Naive B cell (primary cell): ENCODE measurements at places on chromosomes 2 and 18. TPM values are rescaled to one million over a fixed set of nuclear protein-coding genes. Genes with fewer than 3 reads are reported as not detected.

ATP6V1C2 gene
- 0.65 TPM for polyA plus RNA-seq

ANKRD36C gene
- polyA plus RNA-seq, result 30.1 TPM

GKN1 gene
- polyA plus RNA-seq, result not detected

SLC16A14 gene
- polyA plus RNA-seq, result 0.25 TPM

CKAP2L gene
- polyA plus RNA-seq, result not detected

GATA6 gene
- not detected for polyA plus RNA-seq

CNDP1 gene
- not detected for polyA plus RNA-seq

PDE11A gene
- polyA plus RNA-seq, result not detected

IL36G gene
- polyA plus RNA-seq, result not detected

ZNF516 gene
- polyA plus RNA-seq, result 2.5 TPM

CLEC4F gene
- not detected for polyA plus RNA-seq

SULT1C2 gene
- polyA plus RNA-seq, result not detected

GCG gene
- polyA plus RNA-seq, result not detected

RRM2 gene
- not detected for polyA plus RNA-seq

EVX2 gene
- not detected for polyA plus RNA-seq

MTCL1 gene
- polyA plus RNA-seq, result 1.4 TPM

LTBP1 gene
- polyA plus RNA-seq, result 0.43 TPM

NABP1 gene
- 4.0 TPM for polyA plus RNA-seq

ASB1 gene
- 22.7 TPM for polyA plus RNA-seq

CCBE1 gene
- not detected for polyA plus RNA-seq

HOXD8 gene
- not detected for polyA plus RNA-seq

CRYBA2 gene
- polyA plus RNA-seq, result not detected

GPBAR1 gene
- 0.28 TPM for polyA plus RNA-seq

AKAIN1 gene
- polyA plus RNA-seq, result not detected

MOCOS gene
- polyA plus RNA-seq, result 0.08 TPM

CDK15 gene
- not detected for polyA plus RNA-seq

SLC4A5 gene
- not detected for polyA plus RNA-seq

MRPL53 gene
- polyA plus RNA-seq, result 172 TPM

TDRD15 gene
- polyA plus RNA-seq, result 0.07 TPM

SLC9A2 gene
- polyA plus RNA-seq, result 0.04 TPM

IFIH1 gene
- 44.4 TPM for polyA plus RNA-seq

THUMPD2 gene
- 5.6 TPM for polyA plus RNA-seq

GPR39 gene
- not detected for polyA plus RNA-seq

STAT4 gene
- polyA plus RNA-seq, result 2.3 TPM

CIB4 gene
- not detected for polyA plus RNA-seq

PLCD4 gene
- polyA plus RNA-seq, result not detected

SKOR2 gene
- not detected for polyA plus RNA-seq

CTAGE1 gene
- not detected for polyA plus RNA-seq

ANKRD30BL gene
- polyA plus RNA-seq, result not detected

CFC1 gene
- polyA plus RNA-seq, result not detected

MEP1B gene
- not detected for polyA plus RNA-seq

TUBB8B gene
- 1.5 TPM for polyA plus RNA-seq

GALNT13 gene
- not detected for polyA plus RNA-seq

C2orf66 gene
- polyA plus RNA-seq, result not detected

APCDD1 gene
- 1.1 TPM for polyA plus RNA-seq

NLRC4 gene
- polyA plus RNA-seq, result 1.2 TPM

ACMSD gene
- not detected for polyA plus RNA-seq

CERKL gene
- polyA plus RNA-seq, result 24.5 TPM

CCDC102B gene
- 1.4 TPM for polyA plus RNA-seq

RESP18 gene
- polyA plus RNA-seq, result not detected

ALK gene
- not detected for polyA plus RNA-seq

STARD6 gene
- polyA plus RNA-seq, result not detected

TMEM163 gene
- polyA plus RNA-seq, result 0.37 TPM

GAREM2 gene
- 2.1 TPM for polyA plus RNA-seq
